ENCODE measurements at places on chromosomes 11 and 22. TPM values are rescaled to one million over a fixed set of nuclear protein-coding genes. Genes with fewer than 3 reads are reported as not detected.
A peak's percentile ranks its signal among the peaks of the same experiment; 100 is the strongest.

Gene TNNI2
- 0.55 TPM for total RNA-seq

Gene CBY1
- total RNA-seq: 23.8 TPM

Gene CDC42EP1
- 9.2 TPM for total RNA-seq

Gene NCAM1
- 158 TPM for total RNA-seq

Gene DEPDC7
- 0.61 TPM for total RNA-seq

Gene UBASH3B
- 10.7 TPM for total RNA-seq

Gene OR10V1
- not detected for total RNA-seq

Gene DAGLA
- total RNA-seq: 3.9 TPM

Gene BIRC3
- total RNA-seq: 3.4 TPM

Gene ATXN10
- total RNA-seq: 196 TPM

- H3K4me3 ChIP-seq: no peak overlapping the region
- no peaks in the 10 kb centered on the region for H3K36me3 ChIP-seq
- no peak for DNase-seq
Observed at GRCh38 chr11:132821499-132821898, 710.8 kb downstream of the OPCML start.

GRCh38 chr11:33552756-33553155 lies 147.9 kb downstream of the C11orf91 start:
- DNase-seq: no peak
- H3K27me3 ChIP-seq: no peaks in the 10 kb centered on the region
- H3K4me1 ChIP-seq: no peaks in the 10 kb centered on the region
- no peak overlapping the region for H3K4me3 ChIP-seq
- no peak overlapping the region for H3K27ac ChIP-seq
- no peaks in the 10 kb centered on the region for H3K36me3 ChIP-seq

- no peak overlapping the region for H3K4me3 ChIP-seq
- no peaks in the 10 kb centered on the region for H3K27me3 ChIP-seq
- no peak overlapping the region for H3K27ac ChIP-seq
- H3K4me1 ChIP-seq: peaks cover 7% of the 10 kb centered on the region
- no peaks in the 10 kb centered on the region for H3K36me3 ChIP-seq
Observed at GRCh38 chr22:23037429-23038333, 32.6 kb upstream of the GNAZ start.

GRCh38 chr22:45452565-45453379 lies 39.3 kb downstream of the RIBC2 start:
- H3K27ac ChIP-seq: peak overlapping the region; percentile 84
- H3K36me3 ChIP-seq: no peaks in the 10 kb centered on the region
- H3K4me1 ChIP-seq: no peaks in the 10 kb centered on the region
- no peak overlapping the region for H3K4me3 ChIP-seq
- DNase-seq: no peak
- no peaks in the 10 kb centered on the region for H3K27me3 ChIP-seq

DNA sequence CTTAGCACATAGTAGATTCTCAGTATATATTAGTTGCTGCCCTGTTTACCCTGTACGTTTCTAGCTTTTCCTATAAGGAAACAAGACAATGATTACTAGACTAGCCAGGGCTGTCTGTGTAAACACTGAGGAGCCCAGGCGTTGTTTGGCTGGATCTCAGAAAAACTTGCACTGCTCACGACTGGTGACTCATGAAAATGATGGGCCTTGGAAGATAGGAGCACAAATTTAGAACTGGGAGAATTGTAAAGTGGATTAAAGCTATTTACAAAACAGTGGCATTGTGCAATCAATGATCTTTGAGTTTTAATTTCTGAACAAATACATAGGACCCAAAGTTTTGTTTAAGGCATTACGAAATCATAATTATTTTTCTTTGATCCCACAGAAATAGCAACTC lies 276.9 kb downstream of the FAM76B start:
- no peaks in the 10 kb centered on the region for H3K36me3 ChIP-seq
- no peaks in the 10 kb centered on the region for H3K27me3 ChIP-seq
- peak overlapping the region; percentile 82 for H3K27ac ChIP-seq
- H3K4me1 ChIP-seq: peaks cover 10% of the 10 kb centered on the region
- no peak overlapping the region for H3K4me3 ChIP-seq

DNA sequence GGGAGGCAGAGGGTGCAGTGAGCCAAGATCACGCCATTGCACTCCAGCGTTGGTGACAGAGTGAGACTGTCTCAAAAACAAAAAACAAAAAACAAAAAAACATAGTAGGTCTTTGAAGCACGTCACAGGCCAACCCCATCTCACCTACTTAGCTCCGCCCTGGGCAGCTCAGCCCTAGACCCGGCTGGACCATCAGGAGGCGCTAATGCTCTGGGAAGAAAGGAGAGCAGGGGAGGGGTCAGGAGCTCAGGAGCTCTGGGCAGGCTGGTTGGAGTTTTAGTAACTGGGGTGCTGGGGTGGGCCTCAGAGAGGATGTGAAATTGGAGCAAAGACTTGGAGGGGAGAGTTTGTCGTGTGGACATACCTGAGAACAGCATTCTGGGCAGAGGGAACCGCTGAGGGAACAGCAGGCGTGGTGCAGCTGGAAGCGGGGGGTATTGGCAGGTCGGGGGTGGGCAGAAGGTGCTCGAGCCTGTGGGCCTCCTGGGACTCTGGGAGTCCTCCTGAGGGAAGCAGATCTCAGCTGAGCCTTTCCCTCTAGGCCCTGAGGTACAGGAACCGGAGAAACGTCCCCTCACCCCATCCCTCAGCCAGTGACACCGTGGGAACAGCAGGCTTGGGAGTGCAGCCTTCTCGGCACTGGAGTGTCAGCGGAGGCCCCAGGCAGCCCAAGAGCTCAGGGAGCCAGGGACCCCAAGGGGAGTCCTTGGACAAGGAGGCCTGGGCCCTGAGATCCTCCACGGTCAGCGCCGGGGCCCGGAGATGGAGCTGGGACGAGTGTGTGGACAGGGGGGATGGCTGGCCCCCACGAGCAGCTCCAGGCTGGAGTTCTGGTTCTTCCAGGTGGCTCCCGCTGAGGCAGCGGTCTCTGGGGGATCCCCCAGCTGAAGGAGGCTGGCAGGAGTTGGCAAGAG lies 2.2 kb upstream of the RPS6KA4 start:
- H3K4me3 ChIP-seq: no peak overlapping the region
- peaks cover 35% of the 10 kb centered on the region for H3K4me1 ChIP-seq
- H3K27me3 ChIP-seq: no peaks in the 10 kb centered on the region
- H3K27ac ChIP-seq: no peak overlapping the region
- no peaks in the 10 kb centered on the region for H3K36me3 ChIP-seq
- no peak for DNase-seq

DNA sequence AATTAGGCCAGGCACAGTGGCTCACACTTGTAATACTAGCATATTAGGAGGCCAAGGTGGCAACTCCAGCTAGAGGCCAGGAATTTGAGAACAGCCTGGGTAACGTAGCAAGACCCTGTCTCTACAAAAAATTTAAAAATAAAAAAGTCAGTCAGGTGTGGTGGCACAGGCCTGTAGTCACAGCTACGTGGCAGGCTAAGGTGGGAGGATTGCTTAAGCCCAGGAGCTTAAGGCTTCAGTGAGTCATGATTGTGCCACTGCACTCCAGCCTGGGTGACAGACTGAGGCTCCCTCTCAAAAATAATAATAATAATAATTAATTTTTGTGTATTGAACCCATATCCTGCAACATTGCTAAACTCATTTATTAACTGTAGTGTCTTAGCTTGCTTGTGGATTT lies 15.3 kb upstream of the TRIM29 start:
- no peaks in the 10 kb centered on the region for H3K36me3 ChIP-seq
- H3K4me1 ChIP-seq: no peaks in the 10 kb centered on the region
- no peak overlapping the region for H3K4me3 ChIP-seq

DNA sequence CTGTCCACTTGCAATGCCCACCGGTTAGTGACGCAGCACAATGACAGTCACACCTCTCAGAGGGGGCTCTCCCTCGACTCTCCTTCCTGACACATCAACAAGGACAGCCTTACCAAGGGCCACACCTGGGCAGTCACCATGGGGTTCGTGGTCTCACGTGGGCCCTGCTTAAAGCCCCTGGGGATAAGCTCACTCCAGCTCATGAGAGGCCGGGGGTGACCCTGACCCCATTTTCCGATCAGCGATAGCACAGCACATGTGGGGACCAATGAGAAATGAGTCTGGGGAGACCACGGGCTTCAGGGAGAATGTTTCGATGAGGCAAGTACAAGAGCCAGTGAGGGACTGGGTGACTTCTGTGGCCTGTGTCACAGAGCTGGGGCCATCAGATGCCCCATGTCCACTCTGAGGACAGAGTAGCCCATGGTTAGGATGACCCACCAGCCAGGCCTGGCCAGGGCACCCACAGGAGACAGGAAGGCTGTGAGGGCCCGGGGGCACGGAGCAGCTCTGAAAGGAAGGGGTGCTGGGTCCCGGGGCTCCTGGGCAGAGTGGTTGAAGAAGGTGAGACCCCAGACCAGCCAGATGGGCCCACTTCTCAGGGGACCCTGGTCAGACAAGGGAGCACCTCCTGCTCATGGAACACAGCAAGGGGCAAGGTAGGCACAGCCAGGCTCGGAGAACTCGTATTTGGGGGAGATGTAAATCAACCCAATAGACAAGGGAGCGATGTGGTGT lies 128.8 kb downstream of the MED15 start:
- H3K27ac ChIP-seq: no peak overlapping the region
- H3K27me3 ChIP-seq: no peaks in the 10 kb centered on the region
- no peaks in the 10 kb centered on the region for H3K4me1 ChIP-seq
- no peak overlapping the region for H3K4me3 ChIP-seq
- DNase-seq: no peak
- H3K36me3 ChIP-seq: no peaks in the 10 kb centered on the region

DNA sequence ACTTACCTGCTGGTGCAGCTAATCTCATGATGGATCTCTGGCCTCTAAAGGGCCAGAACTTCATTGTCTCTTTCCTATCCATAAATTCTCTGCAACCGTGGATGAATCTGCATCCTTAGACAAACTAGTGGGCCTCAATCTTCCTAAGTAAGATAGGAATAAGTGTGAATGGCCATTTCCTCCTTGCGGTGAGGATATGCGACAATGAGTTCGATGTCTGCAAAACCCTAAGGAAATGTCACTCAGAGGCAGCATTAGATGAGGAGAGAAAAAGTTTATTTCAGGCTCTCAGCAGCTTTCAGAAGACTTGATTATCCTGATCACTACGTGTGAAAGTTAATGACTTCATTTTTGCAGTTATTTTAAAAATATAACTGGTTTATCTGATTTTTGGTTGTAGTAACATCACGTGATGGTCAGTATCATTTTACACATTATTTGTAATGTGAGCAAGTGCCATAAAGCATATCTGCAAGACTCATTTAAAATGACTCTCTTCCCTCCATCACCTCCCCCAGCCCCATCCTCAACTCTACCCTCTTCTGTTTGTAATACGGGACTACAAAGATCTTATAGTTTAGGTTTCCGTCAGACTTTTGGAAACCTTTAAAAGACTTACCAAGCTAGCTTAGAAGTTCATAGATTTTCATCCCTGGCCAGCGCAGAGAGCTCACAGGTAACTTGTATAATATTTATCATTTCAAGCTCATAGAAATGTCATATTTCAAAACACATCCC lies 10.2 kb downstream of the GRAP2 start:
- H3K4me3 ChIP-seq: no peak overlapping the region
- no peaks in the 10 kb centered on the region for H3K36me3 ChIP-seq
- peaks cover 5% of the 10 kb centered on the region for H3K27me3 ChIP-seq
- DNase-seq: no peak
- H3K4me1 ChIP-seq: no peaks in the 10 kb centered on the region

DNA sequence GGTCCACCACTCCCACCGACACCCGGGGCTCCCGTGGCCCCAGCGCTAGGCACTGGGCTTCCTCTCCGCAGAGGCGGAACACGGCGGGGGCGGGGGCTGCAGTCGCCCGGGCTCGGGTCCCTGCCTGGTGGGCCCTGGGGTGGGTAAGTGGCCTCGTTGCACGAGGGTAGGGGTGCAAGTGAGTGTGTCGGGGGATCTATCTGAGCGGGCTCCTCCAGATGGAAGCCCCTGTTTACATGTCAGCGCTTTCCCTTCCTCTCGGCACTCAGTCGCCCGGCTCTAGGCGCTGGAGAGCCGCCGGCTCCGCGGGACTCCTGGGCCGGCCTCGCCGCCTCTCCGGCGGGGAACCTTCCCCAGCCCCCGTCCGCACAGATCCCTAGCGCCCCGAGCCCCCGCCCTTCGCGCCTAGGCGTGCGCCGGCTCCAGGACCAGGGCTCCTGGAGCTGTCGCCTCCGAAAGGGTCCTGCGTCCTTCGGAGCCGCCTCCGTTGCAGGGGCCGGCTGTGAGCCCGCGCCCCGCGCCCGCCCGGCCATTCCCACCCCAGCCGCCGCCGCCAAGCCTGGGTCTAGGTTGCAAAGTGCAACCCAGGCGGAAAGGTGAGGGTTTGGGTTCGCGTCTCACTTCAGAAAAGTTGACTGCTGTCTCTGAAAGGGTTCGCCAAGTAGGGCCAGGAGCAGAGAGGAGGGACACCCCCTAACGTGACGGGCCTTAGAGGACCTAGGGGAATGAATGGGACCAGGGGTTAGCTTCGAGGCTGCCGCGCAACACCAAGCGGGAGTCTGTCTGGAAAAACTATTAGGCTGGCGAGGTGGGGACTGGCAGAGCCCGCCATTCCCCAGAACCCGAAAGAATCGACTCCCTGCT lies 978 bp downstream of the FLI1 start:
- H3K36me3 ChIP-seq: no peaks in the 10 kb centered on the region
- H3K27me3 ChIP-seq: peaks cover 7% of the 10 kb centered on the region
- DNase-seq: peak; percentile 14
- peak overlapping the region; percentile 82 for H3K27ac ChIP-seq
- peaks cover 16% of the 10 kb centered on the region for H3K4me1 ChIP-seq
- no peak overlapping the region for H3K4me3 ChIP-seq

DNA sequence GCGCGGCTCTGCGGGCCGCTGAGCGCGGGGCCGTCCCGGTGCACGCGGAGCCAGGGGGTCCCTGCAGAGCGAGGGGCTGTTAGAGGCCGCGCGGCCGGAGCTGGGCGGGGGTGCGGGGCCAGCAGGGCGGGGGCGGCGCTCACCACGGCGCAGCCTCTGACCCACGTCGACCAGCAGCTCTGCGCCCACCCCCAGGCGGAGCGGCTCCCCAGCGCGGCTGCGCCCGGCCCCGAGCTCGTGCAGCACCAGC lies 385 bp upstream of the SCO2 start:
- no peaks in the 10 kb centered on the region for H3K27me3 ChIP-seq
- peaks cover 29% of the 10 kb centered on the region for H3K36me3 ChIP-seq
- H3K27ac ChIP-seq: peak overlapping the region; percentile 91

DNA sequence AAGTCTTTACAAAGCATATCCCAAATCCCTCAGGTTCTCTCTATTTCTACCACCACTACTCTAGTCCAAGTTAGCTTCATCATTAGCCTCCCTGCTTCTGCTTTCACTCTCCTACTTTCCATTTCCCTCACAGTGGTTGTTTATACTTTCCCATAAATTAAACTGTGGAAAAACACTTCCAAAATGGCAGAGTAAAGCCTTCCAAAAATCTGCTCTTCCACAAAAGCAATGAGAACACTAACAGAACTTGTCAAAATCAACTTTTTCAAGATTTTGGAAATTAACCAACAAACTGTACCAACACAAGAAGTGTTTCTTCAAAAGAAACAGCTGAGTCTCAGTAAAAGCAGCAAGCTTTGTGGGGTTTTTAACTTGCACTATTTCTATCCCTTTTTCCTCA lies 71.8 kb downstream of the TTC28 start:
- H3K27ac ChIP-seq: no peak overlapping the region
- no peak for DNase-seq
- no peaks in the 10 kb centered on the region for H3K4me1 ChIP-seq
- no peaks in the 10 kb centered on the region for H3K27me3 ChIP-seq
- no peak overlapping the region for H3K4me3 ChIP-seq

- DNase-seq: no peak
- H3K27ac ChIP-seq: no peak overlapping the region
- no peak overlapping the region for H3K4me3 ChIP-seq
- H3K36me3 ChIP-seq: no peaks in the 10 kb centered on the region
Observed at GRCh38 chr22:26436903-26437515, 7.9 kb downstream of the ASPHD2 start.
